ENCODE measurements at places on chromosomes 13 and 19.

DNA sequence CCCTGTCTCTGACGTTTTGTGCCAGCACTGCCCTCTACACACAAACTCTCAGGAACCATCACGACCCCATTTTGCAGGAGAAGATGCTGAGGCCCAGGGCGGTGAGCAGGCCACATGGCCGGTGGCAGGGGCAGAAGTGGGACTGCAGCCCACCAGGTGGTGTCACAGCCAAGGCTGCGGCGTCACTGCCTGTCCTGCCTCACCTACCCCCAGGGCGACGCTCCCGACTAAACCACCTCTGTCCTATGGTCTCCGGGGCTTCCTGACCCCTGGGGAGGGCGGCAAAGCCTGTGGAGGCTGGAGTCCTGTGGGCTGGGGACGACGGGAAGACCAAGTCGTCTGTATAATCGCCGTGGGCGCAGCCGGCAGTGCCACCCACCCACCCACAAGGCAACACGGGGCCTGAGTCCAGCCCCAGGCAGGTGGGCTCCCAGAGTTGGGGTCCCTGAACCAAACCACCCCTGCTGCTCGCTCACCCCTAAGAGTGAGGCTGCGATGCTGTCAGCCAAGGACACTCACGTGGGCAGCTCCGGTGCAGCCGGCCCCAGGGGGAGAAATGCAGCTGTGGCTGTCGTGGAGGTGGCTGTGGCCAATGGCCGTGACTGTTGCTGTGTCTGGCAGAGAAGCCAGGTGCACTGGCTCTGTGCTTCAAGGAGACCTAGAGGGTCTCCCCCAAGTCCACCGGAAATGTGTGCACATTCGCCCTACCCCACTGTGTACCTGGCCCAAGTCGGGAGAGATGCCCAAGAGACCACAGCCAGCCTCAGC lies 29.7 kb downstream of the RASA3 start:
- no peak for ATAC-seq

GRCh38 chr19:40799558-40800338 lies 757 bp downstream of the EGLN2 start:
- peak; percentile 0 for ATAC-seq

DNA sequence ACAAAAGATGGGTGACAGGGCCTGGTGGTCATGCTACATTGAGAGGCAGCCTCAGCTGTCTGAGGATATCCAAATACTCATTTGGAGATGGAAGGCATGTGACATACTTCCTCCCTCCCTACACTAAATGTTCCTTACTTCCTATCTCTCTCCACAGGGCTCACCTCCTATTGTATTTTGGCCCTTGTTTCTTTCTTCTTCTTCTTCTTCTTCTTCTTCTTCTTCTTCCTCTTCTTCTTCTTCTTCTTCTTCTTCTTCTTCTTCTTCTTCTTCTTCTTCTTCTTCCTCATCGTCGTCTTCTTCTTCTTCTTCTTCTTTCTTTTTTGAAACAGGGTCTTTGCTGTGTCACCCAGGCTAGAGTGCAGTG lies 71.8 kb upstream of the POMP start:
- no peak for ATAC-seq

DNA sequence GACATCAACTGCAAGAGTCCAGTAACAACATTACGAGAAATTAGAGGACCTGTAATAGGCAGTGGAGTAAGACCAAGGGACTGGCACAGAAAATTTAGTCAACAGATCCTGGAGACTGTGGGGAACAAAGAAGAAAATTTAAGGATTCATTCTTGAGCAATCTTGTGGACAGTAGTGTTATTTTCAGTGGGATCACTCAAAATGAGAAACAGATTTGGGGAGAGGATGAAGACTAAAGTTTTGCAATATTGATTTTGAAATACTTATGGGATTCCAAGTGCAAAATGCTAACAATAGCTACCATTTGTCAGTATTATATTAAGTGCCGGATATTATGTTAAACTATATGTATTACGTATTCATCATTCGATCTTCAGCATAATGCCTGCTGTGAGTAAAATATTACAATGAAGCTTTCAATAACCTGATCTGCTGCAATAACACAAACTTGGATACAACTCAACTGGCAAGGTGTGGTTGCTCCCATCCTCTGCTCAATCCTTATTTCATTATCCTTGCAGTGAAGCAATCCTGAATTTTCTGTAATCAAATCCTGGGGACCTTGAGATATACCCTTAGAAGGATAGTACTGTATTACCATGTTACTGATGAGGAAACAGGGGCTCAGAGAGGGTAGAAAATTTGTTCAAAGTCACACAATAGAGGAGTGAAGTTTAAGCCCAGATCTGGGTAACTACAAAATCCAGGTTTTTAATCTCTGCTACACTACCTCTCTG lies 84.2 kb downstream of the SACS start:
- no peak for ATAC-seq

DNA sequence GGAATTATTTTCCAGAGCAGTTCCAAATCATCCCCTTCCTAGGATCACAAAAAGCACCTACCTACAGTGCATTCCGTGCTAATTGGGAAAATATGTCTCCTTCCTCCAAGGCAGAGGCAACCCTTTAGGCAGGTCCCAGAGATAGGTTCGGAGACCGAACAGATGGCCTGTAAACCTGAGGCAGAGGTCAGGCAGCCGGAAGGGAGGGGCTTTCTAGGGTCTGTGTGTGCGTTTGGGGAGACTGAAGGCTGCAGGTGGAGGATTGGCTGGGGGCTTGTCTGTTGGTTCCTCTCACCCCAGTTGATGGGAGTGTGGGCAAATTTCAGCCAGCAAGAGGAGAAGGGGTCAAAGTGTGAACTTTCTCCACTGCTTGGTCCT lies 7.1 kb downstream of the KCNN4 start:
- no peak for ATAC-seq

DNA sequence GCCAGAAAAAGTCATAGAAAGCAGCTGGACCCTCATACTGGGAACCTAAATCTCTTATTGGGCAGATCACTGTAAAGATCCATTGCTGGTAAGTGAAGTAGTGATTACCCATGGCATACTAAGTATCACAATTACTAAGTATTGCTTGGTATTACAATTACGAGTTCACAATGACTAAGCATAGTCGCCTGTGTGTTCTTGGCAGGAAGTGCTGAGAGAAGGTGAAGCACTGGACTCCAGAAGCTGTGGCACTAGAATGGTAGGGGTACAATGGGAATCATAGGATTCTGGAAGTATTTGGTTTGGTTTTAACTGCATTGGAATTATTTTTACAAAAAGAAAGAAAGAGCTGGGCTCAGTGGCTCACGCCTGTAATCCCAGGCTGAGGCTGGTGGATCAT lies 20.3 kb downstream of the LGALS16 start:
- ATAC-seq = no peak

GRCh38 chr13:27599845-27600553 lies 20.3 kb downstream of the LNX2 start:
- no peak for ATAC-seq

DNA sequence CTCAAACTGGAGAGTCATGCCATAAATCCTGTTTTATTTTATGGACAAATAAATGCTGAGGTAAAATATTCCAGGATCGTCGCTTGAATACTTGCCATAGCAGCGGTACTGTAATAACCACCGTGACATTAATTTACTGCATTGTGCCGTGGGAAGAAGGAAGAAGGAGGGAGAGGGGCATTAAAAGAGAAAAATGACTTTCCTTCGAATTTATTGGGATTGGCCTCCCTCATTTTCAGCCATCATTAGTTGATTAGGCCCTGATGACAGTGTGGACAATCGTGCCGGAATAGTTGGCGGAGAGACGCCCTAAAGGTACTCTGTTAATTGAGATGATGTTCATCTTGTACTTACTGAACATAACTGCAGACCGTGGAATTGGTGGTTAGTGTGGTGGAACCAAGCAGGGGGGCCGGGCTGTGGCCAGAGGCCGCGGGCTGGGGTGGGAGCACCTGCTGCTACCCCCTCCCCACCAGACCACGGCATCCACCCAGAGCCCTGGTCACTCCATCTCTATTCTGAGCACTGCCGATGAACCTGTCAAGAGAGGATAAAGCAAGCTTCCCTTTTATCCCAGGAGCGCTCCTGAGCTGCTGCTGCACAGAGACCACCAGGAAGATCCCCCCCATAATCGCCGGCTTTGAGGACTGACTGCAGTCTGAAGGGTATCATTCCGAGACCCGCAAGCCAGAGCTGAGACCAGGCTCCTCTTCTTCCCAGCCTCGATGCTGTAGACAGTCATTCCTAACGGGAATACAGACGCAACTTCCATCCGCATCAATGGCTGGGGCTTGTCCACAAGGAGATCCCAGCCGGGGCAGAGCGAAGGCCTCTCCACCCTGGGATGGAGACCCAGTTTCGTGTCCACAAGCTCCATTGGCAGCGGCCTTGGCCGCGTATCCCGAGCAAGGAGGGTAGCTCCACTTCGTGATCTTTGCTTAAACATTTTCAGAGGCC lies 168.3 kb upstream of the TSHZ3 start:
- no peak for ATAC-seq

GRCh38 chr13:99655351-99656091 lies 154.2 kb downstream of the TM9SF2 start:
- peak; percentile 93 for ATAC-seq

DNA sequence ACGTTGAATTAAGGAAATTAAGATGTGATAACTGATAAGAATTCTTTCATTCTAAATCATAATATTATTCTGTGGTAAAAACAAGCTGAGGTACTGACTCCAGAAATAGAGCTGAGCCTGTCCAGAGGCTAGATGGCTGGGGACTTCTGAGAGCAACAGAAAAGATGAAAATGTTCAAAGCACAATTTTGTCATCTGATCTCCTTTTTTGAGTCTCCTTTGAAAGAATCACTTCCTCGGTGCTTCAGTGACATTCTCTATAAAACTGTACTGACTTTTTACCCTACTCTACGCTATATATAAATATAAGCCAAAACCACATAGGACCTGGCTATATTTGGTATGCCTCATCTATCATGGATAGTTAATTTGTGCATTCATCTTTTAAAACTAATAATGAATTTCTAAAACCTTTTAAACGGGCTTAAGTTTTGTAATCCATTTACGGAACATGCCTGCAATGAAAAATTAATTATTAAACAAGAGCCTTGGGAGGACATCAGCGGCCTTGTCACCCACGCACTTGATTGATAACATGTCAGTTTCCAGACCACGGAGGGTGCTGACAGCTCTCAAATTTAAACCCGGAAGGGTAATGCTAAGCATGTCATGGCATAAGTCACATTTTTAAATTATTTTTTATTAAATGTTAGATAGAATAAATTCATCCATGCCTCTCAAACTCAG lies 235.5 kb downstream of the PCDH9 start:
- ATAC-seq = no peak

DNA sequence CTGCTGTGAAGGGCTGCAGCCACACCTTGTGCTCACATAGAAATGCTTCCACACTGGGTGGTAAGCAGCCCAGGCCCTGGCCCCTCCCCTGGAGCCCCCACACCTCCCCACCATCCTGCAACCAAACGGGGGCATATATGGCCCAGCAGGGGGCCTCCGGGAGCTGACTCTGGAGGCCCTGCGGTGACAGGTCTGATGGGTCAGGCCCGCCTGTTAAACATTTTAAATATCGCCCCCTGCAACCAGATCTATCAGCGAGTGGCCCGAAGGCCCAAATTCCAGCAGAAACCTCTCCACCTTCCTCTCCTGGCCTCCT lies 48.0 kb upstream of the KATNAL1 start:
- peak; percentile 41 for ATAC-seq

DNA sequence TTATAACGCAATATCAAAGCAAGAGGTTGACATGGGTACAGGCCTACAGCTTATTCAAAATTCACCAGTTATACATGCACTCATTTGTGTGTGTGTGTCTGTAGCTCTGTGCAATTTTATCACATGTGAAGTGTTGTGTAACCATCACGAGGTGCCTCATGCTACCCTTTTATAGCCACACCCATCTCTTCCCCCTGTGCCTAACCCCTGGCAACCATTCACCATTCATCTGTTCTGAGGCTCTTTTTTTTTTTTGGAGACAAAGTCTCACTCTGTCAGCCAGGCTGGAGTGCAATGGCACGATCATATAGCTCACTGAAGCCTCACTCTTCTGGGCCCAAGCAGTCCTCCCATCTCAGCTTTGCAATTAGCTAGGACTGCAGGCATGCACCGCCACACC lies 78.4 kb downstream of the DPF1 start:
- ATAC-seq = peak; percentile 81

DNA sequence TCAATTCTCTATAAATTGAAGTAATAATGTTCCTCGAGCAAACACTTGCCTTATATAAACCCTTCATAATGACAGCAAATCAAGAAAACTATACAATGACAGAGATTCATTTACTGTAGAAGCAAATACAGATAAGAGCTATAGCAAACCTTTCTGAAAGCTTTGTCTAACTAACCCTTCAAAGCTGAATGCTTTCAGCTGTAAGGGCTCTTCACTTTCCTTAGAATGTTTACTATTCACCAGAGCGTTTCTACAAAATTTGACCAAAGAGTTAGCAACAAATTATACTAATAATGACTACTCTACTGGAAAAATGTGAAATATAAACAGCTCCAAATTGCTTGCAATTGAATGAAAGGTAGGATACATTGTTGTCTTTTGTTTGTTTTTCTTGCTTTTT lies 218.1 kb downstream of the SLITRK5 start:
- ATAC-seq = no peak

GRCh38 chr19:14127929-14128509 lies 8.4 kb downstream of the ASF1B start:
- no peak for ATAC-seq

GRCh38 chr13:35994131-35994966 lies 136.8 kb downstream of the DCLK1 start:
- peak; percentile 96 for ATAC-seq

- ATAC-seq = no peak
These were observed 2.2 kb upstream of the CEACAM6 start for GRCh38 chr19:41753159-41753558.
